Daoy (cell line): ENCODE measurements at places on chromosomes 7 and 10. TPM values are rescaled to one million over a fixed set of nuclear protein-coding genes. Genes with fewer than 3 reads are reported as not detected.
A peak's percentile ranks its signal among the peaks of the same experiment; 100 is the strongest.

GRCh38 chr7:1727812-1728570, 57.9 kb downstream of the ELFN1 start:
- DNase-seq = no peak

- no peak for DNase-seq
Measured at GRCh38 chr7:8514781-8515519, 81.5 kb downstream of the NXPH1 start.

- peak; percentile 18 for DNase-seq
Measured at GRCh38 chr10:4034907-4035598, 250.0 kb upstream of the KLF6 start.

GRCh38 chr7:91492773-91493172, 228.5 kb downstream of the FZD1 start:
- no peak for DNase-seq

MRLN gene
- total RNA-seq = 0.46 TPM in 1 of 2 replicates, not detected in the other

FGF8 gene
- total RNA-seq = not detected in 2 replicates

- DNase-seq = peak; percentile 51
Measured at GRCh38 chr10:72846238-72846637, 47.3 kb upstream of the OIT3 start.

DNA sequence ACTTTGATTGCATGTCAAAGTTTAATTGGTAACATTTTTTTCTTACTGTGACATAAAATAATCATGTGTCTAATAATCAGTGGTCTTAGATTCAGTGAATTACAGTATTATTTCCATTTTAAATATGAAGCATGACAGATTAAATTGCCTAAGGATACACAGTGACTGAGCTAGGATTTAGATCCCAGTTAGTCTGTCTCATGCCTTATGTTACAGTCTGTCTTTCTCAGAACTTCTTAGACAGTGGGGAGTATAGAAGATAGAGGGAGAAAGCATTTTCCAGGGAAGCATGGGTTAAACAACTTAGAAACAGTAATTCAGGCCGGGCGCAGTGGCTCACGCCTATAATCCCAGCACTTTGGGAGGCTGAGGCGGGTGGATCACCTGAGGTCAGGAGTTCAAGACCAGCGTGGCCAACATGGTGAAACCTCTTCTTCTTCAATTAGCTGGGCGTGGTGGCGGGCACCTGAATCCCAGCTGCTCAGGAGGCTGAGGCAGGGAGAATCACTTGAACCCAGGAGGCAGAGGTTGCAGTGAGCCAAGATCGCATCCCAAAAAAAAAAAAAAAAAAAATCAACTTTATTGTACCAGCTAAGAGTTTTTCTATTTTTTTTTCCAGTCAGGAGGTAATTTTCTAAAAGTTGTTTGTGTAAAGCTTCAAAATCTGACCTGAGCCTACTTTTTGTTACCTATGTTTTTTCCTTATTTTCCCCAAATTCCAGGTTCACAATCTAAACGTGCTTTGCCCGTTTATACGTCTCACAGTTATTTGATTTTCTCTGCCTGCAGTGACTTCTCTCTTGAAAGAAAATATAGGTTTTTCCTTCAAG, 3.3 kb downstream of the CASD1 start:
- no peak for DNase-seq

DNA sequence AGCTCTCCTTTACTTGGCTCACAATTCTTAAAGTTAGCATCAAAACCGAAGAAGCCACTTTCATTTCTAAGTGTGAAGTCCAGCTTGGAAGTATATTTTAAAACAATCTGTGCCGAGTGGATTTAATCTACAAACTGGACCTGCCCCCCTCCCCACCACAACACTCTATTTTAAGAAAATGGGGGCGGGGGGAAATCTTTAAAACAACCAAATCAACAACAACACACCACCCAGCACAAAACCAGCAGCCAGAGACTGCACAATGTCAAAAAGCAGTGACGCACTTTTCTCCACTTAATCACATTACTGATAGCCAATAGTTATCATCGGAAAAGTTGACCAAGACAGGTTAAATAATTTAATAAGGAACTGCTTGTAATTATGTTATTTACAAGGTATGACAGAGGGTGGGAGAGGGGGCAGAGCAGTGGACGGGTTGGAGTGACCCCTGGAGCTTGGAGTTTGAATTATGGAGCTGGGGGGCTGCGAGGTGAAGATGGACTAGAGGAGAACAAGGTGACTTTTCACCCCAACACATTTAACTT, 2.8 kb downstream of the EBF3 start:
- DNase-seq = no peak

- no peak for DNase-seq
Measured at GRCh38 chr7:157189405-157189804, 50.7 kb downstream of the UBE3C start.

DNA sequence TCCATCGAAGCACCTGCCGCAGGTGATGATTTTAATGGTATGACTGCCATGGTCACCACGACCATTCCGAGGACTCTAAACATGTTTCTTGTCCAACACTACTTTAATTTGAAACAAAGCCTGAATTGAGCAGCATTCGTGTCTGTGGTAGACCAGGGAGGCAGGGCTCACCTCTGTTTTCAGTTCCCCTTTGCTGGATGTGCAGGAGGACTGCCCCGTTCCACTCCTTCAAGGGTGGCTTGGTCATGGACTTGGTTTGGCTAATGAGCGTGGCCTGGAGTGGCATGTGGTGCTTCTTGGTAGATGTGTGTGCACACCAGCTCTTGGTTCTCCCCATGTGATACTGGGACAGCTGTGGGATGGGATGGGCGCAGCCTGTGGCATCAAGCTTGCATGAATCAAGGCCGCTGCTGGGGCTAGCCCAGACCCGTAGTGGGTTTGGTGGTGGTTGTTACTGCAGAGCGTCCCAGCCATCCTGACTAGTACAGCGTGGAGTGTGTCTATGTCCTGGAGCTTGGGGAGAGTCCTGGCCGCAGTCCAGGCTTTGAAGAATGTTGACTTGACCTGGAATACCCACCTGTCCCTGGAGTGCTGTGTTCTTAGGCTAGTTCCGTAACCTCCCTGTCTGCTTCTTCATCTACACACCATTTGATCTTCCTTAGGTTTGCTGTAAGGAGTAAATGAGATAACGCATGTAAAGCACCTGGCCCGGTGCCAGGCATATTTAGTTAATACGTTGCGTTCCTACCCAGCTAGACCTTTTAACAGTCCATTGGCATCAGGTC, 34.8 kb downstream of the MGMT start:
- DNase-seq = no peak

DNA sequence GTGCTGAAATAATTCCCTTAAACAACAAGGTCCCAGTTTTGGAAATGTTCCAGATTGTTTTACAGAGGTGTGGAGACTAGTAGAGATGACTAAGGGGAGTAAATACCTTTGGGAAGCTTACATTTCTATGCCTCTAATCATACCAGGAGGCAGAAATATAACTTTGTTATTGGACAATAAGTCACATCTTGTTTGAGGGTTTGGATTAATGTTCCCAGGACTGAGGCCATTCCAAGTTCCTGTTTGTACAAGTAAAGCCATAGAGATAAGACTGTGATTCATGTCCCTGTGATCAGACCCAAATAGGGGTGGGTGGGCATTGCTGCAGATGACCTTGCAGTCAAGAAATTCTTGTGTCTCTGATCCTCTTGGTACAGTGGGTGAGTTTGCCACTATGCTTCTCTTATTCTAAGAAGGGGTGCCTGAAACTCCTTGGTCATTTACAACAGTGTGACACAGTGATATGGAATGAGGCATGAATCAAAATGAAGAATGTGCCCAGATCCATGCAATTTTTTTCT, 508.3 kb downstream of the SORCS3 start:
- no peak for DNase-seq

DNA sequence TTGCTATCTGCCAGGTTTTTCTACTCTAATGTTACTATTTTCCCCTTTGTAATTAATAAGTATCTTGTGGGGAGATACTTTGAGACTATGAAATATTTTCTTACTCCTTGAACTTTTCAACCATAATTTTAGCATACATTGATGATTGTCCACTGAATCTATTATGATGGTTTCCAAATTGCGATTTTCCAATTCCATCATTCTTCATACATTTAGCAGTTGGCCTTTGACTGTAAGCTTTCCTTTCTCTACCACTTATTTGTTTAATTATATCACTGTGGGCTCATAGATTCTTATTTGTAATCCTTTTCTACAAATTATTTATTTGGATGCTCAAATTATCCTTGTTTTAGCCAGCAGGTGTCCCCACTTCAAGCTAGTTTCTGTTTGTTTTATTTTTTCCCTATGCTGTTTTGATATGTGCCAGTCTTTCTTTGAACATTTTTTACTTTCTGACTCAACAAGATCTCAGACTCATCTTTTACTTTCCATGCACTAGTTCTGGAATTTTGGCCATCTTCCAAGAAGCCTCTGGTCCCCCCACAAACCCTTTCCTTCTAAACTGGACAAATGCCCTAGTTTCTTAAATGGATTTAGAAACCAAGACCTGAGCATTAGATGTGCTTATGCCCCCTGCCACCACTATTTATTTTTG, 11.4 kb upstream of the MRPS16 start:
- no peak for DNase-seq

DNA sequence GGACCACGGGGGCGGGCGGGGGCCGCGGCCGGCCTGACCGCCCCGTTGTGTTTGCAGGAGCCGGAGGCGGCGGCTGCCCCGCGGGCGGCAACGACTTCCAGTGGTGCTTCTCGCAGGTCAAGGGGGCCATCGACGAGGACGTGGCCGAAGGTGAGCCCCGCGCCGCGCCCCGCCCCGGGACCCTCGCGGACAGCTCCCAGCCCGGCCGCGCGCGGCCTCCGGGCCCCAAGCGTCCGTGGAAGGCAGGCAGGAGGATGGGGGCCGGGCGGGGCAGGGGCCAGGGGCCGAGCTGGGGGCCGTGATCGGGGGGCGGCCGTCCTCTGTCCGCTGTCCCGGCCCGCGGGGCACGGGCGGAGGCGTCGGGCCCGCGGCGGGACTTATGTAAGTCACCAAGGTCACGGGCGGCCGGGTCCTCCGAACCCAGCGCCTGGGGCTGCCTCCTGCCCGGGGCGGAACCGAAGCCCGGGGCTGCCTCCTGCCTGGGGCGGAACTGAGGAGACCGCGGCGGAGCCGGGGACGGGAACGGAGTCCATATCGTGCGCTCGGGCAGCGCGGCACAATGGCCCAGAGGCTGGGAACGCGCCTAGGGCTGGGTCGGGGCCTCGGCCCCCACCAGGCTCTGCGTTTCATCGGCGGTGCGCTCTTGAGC, 497 bp downstream of the PPP2R2D start:
- peak; percentile 24 for DNase-seq

GRCh38 chr7:157488281-157488680, 151.5 kb downstream of the DNAJB6 start:
- peak; percentile 71 for DNase-seq

TMEM140 gene
- 0.48 and 1.2 TPM in 2 replicates for total RNA-seq

GRCh38 chr7:105429746-105430612, 41.3 kb upstream of the SRPK2 start:
- peak; percentile 49 for DNase-seq

EGR2 gene
- 1.4 and 3.1 TPM in 2 replicates for total RNA-seq

VAX1 gene
- 1.0 and 2.3 TPM in 2 replicates for total RNA-seq

GRCh38 chr10:13105184-13105583, 5.2 kb downstream of the OPTN start:
- no peak for DNase-seq

- no peak for DNase-seq
Measured at GRCh38 chr7:47553309-47553708, 28.6 kb downstream of the TNS3 start.

GRCh38 chr10:44306762-44307161, 78.1 kb downstream of the CXCL12 start:
- no peak for DNase-seq

- DNase-seq = no peak
Measured at GRCh38 chr10:71521504-71522441, 125.1 kb downstream of the CDH23 start.

GRCh38 chr7:64873517-64873916, 29.6 kb upstream of the ZNF273 start:
- no peak for DNase-seq

- DNase-seq = no peak
Measured at GRCh38 chr7:25754333-25754732, 397.7 kb upstream of the NFE2L3 start.

DNA sequence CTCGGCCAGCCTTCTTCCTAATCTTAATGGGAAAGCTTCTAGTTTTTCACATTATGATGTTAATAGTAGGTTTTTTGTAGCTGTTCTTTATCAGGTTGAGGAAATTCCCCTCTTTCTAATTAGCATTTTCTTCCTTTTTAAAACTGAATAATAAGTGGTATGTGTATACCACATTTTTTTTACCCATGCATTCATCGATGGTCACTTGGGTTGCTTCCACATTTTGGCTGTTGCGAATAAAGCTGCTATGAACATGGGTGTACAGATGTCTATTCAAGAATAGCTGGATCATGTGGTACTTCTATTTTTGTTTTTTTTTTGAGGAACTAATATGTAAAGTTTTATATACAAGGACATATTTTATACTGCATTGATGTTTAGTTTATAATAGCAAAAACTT, 44.3 kb downstream of the NRF1 start:
- DNase-seq = no peak

DNA sequence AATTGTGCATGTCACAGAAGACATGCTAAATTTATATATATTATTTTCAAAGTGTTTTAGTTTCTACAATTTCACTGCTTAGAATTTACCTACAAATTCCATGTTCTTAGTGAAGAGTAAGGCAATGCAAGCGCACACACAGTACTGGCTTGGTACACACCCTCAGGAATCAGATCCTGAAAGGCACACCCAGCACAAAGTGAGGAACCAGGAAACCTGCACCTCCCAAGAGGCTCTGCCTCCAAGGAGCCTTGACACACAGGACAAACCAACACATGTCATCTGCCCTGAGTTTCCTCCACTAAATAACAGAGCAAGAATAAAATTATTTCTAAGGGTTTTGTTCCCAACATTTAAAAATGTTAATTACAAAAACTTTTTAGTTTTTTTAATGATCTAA, 156.2 kb downstream of the PARD3 start:
- DNase-seq = no peak

TET1 gene
- total RNA-seq = 0.21 and 0.57 TPM in 2 replicates

METTL2B gene
- 78.2 and 87.8 TPM in 2 replicates for total RNA-seq

DNA sequence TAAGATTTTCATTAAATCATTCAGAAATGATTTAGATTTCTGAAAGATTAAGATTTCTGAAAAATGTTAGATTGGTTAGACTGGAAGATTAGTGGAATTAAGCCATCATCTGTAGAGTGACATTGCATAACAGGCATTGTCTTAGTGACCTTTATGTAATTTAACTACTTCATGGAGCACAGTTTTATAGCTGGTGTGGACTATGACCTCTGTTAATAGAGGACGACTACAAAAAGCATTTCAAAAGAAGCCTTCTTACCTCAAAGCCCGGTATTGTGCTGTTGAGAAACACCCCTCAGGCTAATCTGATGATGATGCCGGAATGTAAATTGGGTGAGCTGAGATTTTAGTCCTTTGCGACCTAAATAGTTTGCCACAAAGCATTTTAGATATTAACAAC, 55.6 kb downstream of the GALNT11 start:
- no peak for DNase-seq

C10orf53 gene
- total RNA-seq = not detected in 2 replicates

- DNase-seq = no peak
Measured at GRCh38 chr7:137469858-137470257, 126.3 kb upstream of the PTN start.
